Stimulated activated CD4-positive, alpha-beta T cell treated with anti-CD3 and anti-CD28 coated beads, Interleukin-15, amount 100 ng/mL, for 1 hour (primary cell): ENCODE measurements at places on chromosomes 2 and 18.

- DNase-seq: no peak
These were observed 274.7 kb downstream of the RND3 start for GRCh38 chr2:150212722-150213171.

DNA sequence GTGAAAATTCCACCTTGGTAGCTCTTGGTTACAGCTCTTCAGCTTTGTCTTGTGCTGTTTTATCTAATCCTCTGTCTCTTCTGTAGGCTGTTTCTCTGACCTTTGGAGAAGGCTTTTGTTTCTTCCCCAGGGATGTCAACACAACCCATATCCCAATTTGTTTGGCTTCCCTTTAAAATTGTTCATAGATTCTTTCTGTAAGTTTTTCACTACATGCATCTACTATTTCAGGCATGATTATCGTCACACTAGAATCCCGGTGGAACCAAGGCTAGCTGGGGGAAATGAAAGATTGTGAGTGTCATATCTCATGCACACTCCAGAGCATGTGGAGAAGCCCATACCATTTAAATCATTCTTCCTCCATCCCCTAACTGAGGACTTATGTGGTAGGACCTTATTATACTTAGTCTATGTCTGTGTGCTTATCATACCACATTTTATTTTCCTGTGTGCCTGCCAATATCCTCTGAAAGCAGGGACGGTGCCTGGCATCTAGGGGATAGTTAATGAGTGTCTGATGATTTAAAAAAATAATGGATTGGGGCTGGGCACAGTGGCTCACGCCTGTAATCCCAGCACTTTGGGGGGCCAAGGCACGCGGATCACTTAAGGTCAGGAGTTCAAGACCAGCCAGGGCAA, 59.9 kb downstream of the CRIM1 start:
- no peak for DNase-seq

- DNase-seq: no peak
These were observed 65.0 kb upstream of the LRATD1 start for GRCh38 chr2:14567561-14567960.

- no peak for DNase-seq
These were observed 87.0 kb downstream of the ZEB2 start for GRCh38 chr2:144432921-144433320.
